ENCODE measurements at places on chromosomes 7 and 10.

GRCh38 chr7:6650086-6650485, 13.0 kb downstream of the ZNF316 start:
- H3K36me3 ChIP-seq, result peaks cover 20% of the 10 kb centered on the region
- no peaks in the 10 kb centered on the region for H3K27me3 ChIP-seq
- H3K4me1 ChIP-seq, result no peaks in the 10 kb centered on the region
- H3K27ac ChIP-seq, result no peak overlapping the region

GRCh38 chr10:59654007-59654406, 55.6 kb downstream of the SLC16A9 start:
- no peaks in the 10 kb centered on the region for H3K27me3 ChIP-seq
- no peak for DNase-seq
- 0 out of 2 replicates have a peak, but pooled peaks cover 1% of the 10 kb centered on the region for H3K4me1 ChIP-seq
- no peak overlapping the region for H3K4me3 ChIP-seq
- no peak overlapping the region for H3K27ac ChIP-seq
- no peaks in the 10 kb centered on the region for H3K36me3 ChIP-seq

- DNase-seq, result peak; percentile 76
- H3K27me3 ChIP-seq, result no peaks in the 10 kb centered on the region
- H3K27ac ChIP-seq, result no peak within 1 kb of the TSS
- H3K36me3 ChIP-seq, result no peaks in the 10 kb centered on the region
These were observed at the start of gene ENKUR for GRCh38 chr10:25015828-25016375. TSS of gene ENKUR (minus strand) at chr10:25016158. CDS start at chr10:25015936, 222 bp downstream.

DNA sequence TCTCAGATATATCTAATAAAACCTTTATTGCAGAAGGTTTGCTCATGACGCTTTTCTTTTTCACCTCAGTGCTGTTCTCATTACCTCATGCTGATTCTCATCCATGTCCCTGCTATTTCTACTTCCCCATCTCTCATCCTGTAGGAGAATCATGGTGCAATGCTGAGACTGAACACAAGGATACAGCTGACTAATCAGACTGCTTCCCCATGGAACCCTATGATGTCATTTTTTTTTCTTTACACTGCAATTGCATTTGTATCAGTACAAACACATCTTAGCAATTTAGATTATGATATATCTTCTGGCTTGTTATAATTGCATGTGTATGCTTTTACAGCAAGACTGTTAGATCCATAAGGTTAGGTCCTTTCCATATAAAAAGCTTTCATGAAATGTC, 93.7 kb downstream of the SEMA3A start:
- no peak overlapping the region for H3K4me3 ChIP-seq
- no peaks in the 10 kb centered on the region for H3K4me1 ChIP-seq
- no peak overlapping the region for H3K27ac ChIP-seq
- DNase-seq, result no peak
- no peaks in the 10 kb centered on the region for H3K27me3 ChIP-seq

DNA sequence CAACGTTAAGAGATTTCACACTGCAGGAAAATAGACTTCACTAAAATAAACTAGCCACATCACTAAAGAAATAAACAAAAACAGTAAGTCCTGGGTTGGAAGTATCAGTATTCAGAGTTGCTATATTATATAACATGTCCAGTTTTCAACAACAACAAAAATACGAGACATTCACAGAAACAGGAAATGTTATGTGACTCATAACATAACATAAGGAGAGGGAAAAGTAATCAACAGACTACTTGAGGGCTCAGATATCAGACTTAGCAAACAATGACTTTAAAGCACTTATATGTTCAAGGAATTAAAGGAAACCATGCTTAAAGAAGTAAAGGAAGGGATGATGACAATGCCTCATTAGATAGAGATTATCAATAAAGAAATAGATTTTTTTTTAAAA, 73.5 kb upstream of the MKLN1 start:
- H3K4me1 ChIP-seq, result no peaks in the 10 kb centered on the region
- H3K27ac ChIP-seq, result no peak overlapping the region
- H3K27me3 ChIP-seq, result no peaks in the 10 kb centered on the region
- H3K36me3 ChIP-seq, result no peaks in the 10 kb centered on the region

GRCh38 chr10:106957823-106958588, 206.5 kb downstream of the SORCS1 start:
- H3K27ac ChIP-seq, result no peak overlapping the region
- no peak overlapping the region for H3K4me3 ChIP-seq
- no peaks in the 10 kb centered on the region for H3K36me3 ChIP-seq
- no peak for DNase-seq

DNA sequence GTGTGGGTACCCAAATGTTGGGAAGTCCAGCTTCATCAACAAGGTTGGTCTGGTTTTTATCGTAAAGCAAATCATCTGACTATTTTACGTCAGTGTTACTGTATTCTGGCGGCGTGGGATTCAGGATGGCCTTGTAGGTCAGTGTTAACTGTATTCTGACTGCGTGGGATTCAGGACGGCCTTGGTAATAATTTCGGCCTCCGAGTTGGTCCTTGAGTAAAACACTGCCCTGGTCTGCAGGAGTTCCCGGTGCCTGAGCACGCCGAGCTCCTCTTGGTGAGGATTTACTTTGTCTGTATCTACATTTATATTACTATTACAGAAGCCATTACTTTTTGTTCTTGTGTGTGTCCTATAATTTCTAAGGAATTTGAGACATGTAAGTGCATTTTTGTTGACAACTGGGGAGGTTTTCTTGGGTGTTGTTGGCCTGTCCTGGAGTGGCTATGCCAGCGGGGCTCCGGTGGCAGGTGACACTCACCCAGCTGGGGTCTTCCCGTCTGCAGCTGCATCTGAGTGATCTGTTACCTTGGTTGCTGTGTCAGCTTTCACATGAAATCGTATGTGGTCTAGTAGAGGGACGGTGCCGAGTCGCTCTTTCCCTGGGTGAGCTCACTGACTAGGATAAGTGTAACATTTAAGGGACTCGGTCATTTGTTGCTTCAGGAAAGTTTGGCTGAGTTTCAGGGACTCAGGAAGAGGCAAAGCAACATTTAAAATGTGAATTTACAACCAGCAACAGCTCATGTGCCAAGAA, 9.2 kb downstream of the GTPBP4 start:
- H3K27me3 ChIP-seq, result no peaks in the 10 kb centered on the region
- no peak overlapping the region for H3K27ac ChIP-seq
- H3K4me3 ChIP-seq, result no peak overlapping the region
- H3K4me1 ChIP-seq, result no peaks in the 10 kb centered on the region
- no peak for DNase-seq

- H3K4me1 ChIP-seq, result no peaks in the 10 kb centered on the region
- H3K27me3 ChIP-seq, result no peaks in the 10 kb centered on the region
- H3K36me3 ChIP-seq, result no peaks in the 10 kb centered on the region
- no peak overlapping the region for H3K27ac ChIP-seq
These were observed 699.4 kb upstream of the GALNT17 start for GRCh38 chr7:70432567-70433001.

DNA sequence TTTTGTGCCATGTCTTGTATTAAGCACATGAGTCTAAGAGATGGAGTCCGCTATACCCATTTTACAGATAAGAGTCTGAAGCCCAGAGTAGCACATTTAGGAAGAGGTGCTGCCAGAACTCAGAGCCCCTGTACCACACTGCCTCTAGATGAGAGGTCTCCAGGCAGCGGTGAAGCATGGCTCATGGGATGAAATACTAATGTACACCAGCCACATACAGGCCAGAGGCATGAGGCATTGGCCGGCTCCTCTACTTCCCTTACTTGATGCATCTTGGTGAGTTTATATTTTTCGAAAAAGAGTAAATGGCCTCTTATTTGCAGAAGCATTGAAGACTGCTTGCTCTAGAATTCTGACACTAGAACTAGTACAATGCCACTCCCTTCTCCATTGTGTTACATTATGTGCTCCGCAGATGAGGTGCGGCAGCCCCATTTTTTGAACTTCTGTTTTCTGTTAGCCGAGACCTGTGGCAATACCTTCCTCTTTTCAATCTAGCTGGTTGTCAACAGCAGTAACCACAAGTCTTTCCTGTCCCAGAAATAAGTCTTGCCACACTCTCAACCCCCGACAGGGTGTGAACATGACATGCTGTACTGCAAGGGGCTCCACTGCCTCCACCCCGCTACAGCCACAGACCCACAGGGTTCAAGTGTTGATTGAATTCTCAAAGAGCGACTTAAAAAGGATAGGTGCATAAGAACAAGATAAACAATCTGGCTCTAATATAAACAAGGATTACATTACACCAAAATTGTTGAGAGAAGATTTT, 145.3 kb downstream of the CELF2 start:
- no peaks in the 10 kb centered on the region for H3K4me1 ChIP-seq
- H3K27ac ChIP-seq, result no peak overlapping the region
- no peaks in the 10 kb centered on the region for H3K27me3 ChIP-seq
- no peak overlapping the region for H3K4me3 ChIP-seq
- H3K36me3 ChIP-seq, result no peaks in the 10 kb centered on the region

DNA sequence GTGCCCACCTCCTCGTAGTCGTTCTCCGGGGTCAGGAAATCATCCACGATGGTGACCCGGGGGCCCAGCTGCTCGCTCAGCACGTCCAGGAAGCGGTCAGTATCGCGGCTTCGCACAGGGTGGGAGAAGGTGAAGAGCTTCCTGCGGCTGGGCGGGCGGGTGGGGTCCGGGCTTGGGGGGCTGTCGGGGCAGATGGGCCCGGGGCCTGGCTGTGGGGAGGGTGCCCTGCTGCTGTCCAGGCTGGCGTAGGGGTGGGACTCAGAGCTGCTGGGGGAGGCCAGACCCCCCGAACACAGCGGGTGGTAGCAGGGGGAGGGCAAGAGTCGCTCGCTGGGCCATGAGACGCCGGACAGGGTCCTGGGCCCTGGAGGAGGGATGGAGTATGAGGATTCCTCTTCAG, 42.3 kb downstream of the GRID2IP start:
- DNase-seq, result no peak
- no peak overlapping the region for H3K4me3 ChIP-seq
- H3K4me1 ChIP-seq, result no peaks in the 10 kb centered on the region
- H3K27me3 ChIP-seq, result no peaks in the 10 kb centered on the region
- H3K36me3 ChIP-seq, result no peaks in the 10 kb centered on the region

- peaks cover 3% of the 10 kb centered on the region for H3K4me1 ChIP-seq
- DNase-seq, result no peak
- no peak overlapping the region for H3K27ac ChIP-seq
These were observed 1.5 kb upstream of the CALHM3 start for GRCh38 chr10:103480521-103480920.

DNA sequence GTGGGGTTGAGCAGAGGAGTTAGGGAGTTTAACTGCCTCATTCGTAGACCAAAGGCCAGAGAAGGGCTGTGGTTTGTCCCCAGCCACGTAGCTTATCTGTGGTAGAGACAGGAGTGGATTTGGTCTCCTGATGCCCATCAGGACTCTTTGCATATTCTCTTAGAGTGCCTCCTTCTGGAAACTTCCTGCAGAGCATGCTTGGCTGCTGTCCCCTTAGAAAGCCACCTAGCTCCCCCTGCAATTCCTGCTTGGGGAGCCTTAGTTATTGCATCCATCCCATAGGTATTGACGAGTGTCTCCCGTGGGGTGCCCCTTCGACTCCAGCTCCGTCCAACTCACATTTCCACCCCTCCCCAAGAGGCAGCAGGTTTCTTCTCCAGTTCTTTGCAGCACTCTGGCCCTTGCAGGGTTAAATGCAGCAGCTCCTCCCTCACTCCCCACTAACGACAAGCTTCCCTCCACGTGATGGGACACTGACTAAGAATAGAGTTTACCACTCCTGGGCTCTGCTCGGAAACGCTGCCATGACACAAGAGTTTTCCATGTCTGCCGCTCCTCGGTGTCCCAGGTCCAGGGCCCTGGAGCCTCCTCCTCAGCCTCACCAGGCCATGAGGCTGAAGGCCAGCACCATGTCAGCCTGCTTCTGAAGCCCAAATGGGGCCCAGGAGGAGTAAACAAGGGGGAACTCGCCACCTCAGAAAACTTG, 147.8 kb upstream of the UNC5B start:
- H3K4me3 ChIP-seq, result no peak overlapping the region
- no peak for DNase-seq
- no peak overlapping the region for H3K27ac ChIP-seq
- peaks cover 5% of the 10 kb centered on the region for H3K4me1 ChIP-seq

DNA sequence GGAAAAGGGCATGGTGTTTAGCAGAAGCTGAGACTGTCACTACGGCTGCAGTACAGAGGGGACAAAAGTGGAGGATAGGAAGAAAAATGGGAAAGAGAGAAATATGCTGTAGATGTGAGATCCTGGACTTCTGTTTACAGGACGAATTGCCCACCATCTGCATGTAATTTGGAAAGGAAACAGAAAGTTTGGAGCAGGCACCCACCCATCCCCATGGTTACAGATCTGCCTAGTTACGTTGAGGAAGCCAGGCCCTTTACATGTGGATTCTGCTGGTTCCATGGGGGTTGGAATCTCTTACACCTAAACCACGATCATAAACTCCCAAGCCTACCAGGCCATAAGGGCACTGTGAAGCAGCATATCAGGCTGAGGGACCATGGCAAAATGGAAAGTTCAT, 84.3 kb downstream of the WDFY4 start:
- H3K27ac ChIP-seq, result no peak overlapping the region
- no peak for DNase-seq
- no peaks in the 10 kb centered on the region for H3K27me3 ChIP-seq
- no peak overlapping the region for H3K4me3 ChIP-seq
- no peaks in the 10 kb centered on the region for H3K36me3 ChIP-seq
- H3K4me1 ChIP-seq, result no peaks in the 10 kb centered on the region

GRCh38 chr10:105017691-105018090, 376.6 kb downstream of the SORCS3 start:
- no peaks in the 10 kb centered on the region for H3K4me1 ChIP-seq
- DNase-seq, result no peak
- H3K36me3 ChIP-seq, result no peaks in the 10 kb centered on the region
- no peaks in the 10 kb centered on the region for H3K27me3 ChIP-seq

- no peaks in the 10 kb centered on the region for H3K27me3 ChIP-seq
- H3K36me3 ChIP-seq, result no peaks in the 10 kb centered on the region
- no peak overlapping the region for H3K4me3 ChIP-seq
- H3K4me1 ChIP-seq, result no peaks in the 10 kb centered on the region
These were observed 137.6 kb upstream of the SVIL start for GRCh38 chr10:29772403-29772802.

DNA sequence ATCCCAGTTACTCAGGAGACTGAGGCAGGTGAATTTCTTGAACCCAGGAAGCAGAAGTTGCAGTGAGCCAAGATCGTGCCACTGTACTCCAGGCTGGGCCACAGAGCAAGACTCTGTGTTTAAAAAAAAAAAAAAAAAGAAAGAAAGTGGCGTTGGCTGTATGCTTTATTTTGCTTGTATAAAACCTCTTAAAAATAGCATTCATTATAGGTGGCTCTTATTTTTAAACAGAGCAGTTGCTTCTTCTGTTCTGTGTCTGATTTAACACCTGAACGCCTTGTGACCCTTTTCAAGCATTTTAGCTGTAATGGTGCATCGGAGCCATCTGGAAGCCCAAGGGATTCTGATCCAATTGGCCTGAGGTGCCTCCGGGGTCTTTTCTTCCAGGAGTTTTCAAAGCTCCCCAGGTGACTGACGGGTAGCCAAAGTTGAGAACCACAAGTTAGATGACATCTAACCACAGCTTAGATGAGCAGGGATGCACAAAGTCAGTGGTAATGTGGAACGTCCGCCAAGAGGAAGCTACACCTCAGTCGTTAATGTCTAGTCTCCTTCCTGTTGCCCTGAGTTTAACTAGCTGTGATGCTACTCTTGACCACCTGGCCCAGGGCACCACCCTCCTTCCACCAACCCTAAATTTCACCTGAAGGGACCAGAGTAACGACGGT, 274.6 kb upstream of the KLF6 start:
- no peak for DNase-seq
- no peaks in the 10 kb centered on the region for H3K4me1 ChIP-seq
- H3K36me3 ChIP-seq, result no peaks in the 10 kb centered on the region
- no peaks in the 10 kb centered on the region for H3K27me3 ChIP-seq
- no peak overlapping the region for H3K27ac ChIP-seq

- DNase-seq, result no peak
- no peak overlapping the region for H3K27ac ChIP-seq
- no peak overlapping the region for H3K4me3 ChIP-seq
- no peaks in the 10 kb centered on the region for H3K4me1 ChIP-seq
These were observed 16.0 kb upstream of the LRRC61 start for GRCh38 chr7:150307129-150307528.
